ENCODE measurements at places on chromosomes 3 and 15.

- no peak for DNase-seq
Observed at GRCh38 chr15:58396181-58396580, 35.6 kb upstream of the LIPC start.

DNA sequence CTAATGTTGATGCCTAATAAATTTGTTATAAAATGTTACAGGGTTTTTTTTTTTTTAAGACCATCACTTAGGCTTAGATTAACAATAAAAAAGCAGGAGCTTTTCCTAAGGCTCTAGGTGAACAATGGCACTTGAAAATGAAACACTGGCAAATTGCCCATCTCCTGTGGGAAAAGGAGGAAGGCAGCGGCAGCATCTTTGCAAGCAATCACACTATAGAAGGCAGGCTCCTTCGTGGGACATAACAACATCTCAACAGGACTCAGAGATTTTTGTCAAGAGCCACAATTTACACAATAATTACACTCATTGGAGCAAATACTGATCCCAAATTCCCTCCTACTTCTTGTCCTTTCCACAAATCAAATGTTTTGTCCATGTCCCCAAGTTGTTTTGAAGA is 646.7 kb downstream of the ROBO2 start:
- DNase-seq, result no peak

DNA sequence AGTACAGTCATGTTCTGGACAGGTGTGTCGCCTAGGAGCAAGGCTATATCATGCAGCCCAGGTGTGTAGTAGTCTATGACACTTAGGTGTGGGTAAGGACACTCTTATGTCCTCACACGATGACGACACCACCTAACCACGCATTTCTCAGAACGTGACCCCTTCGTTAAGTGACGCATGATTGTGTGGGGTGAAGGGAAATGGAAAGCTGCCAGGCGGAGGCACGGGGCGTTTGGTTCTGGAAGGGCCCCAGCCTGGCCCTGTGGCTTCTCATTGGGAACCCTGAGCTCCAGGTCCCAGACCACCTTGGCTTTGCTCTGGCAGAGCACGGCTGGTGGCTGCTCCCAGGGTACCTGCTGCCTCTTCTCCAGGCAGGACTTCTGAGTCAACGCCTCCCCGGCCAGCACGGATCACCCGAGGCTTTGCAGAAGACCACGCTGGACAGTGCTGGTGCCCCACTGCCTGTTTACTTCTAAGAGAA is 39.3 kb downstream of the FBLN2 start:
- DNase-seq, result no peak

GRCh38 chr3:42066516-42067181 is 24.5 kb upstream of the TRAK1 start:
- no peak for DNase-seq

- DNase-seq, result no peak
Observed at GRCh38 chr15:68518785-68519430, 59.9 kb upstream of the CORO2B start.

DNA sequence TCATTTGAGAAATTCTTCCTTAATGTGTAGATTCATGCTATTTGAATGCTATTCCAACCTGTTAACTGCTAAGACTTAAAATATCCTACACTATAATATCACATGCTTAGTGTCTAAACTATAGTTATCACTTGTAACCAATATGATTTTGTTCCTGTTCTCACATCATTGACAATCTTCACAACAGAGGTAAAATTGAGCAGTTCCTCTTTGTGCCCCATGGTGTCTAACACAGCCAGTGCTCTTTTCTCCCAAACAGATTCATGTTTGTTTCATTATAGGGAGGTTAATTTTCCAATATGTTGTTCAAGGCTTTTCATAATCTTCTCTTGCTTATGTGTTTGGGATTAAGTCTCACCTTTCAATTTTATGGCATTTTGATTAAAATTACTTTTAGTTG is 591.1 kb downstream of the ZPLD1 start:
- DNase-seq, result no peak

DNA sequence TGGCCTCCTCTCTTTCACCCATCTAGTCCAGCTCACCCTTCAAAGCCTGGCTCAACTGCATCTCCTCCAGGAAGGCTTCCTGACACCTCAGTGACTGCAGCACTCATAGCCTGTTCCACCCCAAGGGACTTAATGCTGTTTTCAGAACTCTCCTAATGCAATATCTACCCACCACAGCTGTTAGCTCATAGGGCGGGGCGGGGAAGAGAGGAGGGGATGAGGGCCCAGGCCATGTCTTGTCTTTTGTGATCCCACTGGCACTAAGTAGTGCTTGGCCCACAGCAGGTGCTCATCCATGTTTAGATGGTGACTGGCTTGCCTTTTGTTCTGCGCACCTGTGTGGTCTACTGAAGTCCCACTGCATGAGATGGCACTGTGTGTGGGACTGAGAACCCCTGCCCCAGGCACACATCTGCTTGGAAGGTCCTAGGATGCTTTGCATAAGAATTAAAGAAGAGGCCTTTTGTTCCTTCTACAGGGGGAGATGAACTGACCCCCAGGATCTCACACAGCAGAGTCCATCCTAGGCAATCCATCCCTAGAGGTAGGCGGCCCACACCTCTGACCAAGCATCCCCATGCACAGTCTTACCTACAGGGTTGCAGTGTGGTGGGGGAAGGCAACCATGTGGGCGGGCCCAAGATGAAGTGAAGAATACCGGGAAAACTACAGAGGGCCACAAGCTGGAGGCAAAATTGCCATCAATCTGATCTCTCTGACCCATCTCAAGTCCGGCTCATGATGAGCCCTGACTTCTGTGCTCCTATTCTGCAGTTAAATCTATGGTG is 23.0 kb downstream of the SLC12A8 start:
- DNase-seq, result no peak

- no peak for DNase-seq
Observed at GRCh38 chr3:43217633-43218032, 68.7 kb upstream of the SNRK start.
